Cardiac fibroblast (primary cell): ENCODE measurements at places on chromosomes 2 and 18.

GRCh38 chr18:57561728-57562423 is 24.6 kb downstream of the FECH start:
- DNase-seq: peak; percentile 73

DNA sequence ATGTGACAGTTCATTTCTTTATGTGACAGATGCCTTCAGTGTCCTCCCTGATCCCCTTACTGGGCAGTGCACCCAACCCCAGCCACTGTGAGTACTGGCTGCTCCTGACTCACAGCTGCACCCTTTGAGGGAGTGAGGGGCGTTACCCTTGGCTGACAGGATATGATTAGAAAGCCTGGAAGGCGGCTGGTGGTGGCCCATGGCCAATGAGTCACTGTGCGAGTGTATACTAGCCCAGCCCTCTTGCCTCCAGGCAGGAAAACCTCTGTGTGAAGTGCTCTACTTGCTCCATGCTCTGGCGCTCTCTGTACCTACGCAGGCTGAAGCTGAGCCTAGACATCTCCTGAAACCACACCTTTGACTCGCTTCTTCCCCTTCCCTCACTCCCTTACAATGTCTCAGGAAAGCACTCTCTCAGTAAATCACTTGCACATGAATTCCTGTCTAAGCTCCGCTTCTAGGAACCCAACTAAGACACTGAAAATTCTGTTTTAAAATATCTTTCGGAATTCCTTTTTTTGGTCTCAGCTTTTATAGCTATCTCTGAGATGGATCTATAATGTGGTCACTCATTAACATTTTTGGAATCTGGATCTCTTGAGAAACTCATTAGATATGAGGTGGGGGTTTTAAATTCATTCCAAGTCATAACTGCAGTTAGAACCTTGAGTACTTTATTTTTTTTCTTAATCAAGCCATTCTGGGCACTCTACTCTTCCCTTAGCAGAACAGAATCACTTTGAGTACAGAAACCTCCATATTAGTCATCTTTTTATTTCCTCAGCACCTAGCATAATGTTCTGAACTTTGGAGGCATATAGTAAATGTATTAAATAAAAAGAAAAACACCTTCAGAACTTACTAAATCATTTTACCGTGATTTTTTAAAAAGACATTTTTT is 25.3 kb upstream of the STAM2 start:
- peak; percentile 92 for DNase-seq

DNA sequence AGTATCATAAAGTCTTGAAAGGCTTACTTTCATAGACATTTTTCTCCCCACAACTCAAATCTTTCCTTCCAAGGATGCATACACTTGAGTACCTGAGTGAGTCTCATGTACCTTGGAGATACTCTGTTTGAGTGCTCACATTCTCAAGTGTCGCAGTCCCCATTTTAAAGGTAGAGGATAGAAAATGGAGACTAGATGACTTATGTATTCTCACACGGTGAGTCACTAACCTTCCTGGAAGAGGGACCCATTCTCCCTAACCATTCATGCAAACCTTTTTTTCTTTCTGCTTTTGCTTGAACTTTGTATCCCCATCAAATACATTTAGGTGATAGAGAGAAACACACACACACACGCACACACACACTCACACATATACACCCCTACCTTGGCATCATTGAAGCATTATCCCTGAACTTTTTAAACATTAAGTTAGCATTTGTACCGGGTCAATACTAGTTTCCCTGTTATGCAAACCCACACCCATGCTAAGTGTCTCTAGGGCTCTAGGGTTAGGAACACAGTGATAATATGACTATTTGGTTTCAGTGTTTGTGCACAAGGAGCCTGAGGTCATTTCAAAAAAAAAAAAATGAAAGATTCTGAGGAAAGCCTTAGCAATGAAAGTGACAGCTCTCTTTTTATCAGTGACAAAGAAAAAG is 236.2 kb downstream of the IKZF2 start:
- DNase-seq: no peak

- DNase-seq: peak; percentile 35
These were observed 906 bp downstream of the IKZF2 start for GRCh38 chr2:213150315-213151097.

GRCh38 chr18:40985436-40985835 is 969.6 kb upstream of the PIK3C3 start:
- no peak for DNase-seq

DNA sequence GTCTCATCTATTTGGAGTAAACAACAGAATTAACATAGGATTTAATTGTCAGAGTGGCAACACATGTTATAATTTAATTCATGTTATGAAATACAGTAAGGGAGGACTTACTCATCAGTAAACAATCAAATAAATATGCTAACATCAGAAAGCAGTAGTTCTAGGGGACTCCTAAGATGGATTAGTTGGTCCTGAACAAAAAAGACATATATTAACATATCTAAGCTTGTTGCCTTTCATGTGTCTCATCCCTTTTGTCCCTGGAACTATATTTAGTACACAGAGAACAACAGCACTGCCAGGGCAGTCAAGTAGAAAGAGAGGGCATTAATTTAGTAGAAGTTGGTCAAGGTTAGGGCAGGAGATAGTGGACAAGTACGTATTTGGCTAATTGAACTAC is 117.8 kb upstream of the FZD5 start:
- no peak for DNase-seq

- no peak for DNase-seq
These were observed 36.9 kb upstream of the FZD7 start for GRCh38 chr2:201996679-201997314.

DNA sequence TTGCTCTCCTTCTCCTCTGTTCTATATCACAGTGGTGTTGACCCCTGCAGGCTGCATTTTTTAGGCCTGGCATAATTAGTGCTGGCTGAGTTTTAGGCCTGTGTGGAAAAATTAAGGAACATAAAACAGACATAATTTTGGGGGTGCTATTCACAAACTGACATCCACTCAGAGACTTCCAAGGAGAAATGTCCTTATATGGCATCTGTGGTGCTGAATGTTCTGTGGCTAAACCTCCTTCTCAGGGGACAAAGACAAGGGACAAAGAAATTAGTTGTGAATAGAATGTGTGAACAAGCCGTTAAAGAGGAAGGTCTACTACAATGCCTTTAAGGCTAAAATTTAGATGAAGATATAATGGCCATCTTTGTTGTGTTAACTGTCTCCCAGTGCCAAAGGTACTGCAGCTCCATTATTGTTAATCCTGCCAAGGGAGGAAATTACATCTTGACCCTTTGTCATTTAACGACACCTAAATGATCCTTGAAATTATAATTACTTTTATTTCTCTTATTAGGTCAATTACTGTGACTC is 870.0 kb upstream of the CHAC2 start:
- no peak for DNase-seq

DNA sequence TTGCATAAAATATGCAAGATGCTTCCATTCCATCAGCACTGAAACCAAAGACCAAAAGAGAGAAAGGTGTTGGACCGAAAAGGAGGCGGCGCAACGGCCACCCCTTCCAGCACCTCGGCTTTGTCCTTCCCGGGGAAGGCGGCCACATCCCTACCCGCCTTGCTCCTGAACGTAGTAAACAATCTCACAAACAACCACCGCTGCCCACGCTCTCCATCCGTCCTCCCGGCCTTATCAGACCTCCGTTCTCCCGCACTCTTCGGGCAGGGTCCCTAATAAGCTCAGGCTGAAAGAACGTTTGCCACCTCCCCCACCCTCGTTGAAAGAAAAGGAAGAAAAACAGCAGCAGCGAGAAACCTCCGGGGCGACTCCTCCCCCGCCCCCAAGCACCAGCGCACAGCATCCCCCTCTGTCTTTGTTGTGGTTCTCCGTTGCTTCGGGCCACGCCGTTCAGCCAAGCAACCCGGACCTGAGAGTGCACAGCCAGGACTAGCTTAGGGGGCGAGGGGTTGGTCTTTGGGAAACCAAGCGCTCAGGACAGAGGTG is 4.4 kb downstream of the EVX2 start:
- no peak for DNase-seq

GRCh38 chr2:133486771-133487191 is 81.5 kb downstream of the NCKAP5 start:
- peak; percentile 32 for DNase-seq

- no peak for DNase-seq
These were observed 645.5 kb upstream of the ID2 start for GRCh38 chr2:8036366-8036765.

DNA sequence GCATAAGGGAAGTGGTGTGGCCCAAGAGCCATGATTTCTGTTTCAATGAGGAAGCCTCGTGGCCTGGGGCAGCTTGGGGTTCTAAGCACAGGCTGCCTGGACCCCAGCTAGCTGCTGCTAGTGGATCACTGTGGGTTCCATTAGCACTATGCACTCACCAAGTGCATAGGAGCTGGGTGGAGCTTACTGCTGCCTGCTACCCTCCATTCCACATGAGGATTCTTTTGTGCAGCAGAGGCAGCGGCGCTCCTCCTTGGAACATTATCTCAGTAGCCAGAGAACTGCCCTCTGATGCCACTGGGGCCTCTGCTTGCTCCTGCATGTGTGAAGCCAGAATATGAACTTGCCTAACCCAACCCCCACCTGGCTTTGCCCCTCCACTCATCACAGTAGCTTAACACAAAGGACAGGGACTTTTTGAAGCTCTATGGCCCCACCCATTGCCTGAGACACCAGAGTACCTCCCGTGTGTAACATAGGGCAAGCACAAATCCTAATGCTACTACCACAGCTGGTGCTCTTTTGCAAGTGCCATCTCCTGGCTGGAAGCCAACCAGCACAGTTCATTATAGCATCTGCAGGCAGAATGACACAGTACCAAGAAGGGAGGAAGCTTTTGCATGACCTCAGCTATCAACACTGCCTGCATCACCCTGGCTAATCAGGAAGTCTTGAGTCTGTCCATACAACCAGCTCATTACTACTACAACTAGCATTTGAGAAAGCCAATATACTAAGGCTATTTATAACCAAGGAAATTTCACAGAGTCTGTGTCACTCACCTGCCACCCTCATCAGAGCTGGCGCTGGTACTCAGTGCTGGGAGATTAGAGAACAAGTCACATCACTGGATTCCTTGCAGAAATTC is 297.0 kb upstream of the GULP1 start:
- DNase-seq: peak; percentile 10

GRCh38 chr2:106270471-106270891 is 76.4 kb upstream of the UXS1 start:
- no peak for DNase-seq

DNA sequence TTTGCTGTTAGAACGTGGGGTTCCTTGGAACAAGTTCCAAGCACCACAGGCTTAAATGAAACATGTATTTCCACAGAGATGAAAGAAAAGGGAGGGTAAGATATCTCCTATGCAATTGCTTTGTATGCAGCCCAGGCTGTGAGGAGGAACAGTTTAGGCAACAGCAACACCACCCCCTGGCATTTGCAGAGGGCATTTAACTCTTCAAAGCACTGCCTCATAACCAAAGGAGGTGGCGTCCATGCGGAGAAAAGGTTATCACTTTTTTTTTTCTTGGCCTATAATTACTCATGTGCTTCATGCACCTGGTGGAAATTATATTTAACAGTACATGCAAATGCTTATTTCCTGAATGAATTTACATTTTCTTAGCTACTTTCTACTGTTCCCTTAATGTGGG is 286.0 kb downstream of the LPIN1 start:
- no peak for DNase-seq

DNA sequence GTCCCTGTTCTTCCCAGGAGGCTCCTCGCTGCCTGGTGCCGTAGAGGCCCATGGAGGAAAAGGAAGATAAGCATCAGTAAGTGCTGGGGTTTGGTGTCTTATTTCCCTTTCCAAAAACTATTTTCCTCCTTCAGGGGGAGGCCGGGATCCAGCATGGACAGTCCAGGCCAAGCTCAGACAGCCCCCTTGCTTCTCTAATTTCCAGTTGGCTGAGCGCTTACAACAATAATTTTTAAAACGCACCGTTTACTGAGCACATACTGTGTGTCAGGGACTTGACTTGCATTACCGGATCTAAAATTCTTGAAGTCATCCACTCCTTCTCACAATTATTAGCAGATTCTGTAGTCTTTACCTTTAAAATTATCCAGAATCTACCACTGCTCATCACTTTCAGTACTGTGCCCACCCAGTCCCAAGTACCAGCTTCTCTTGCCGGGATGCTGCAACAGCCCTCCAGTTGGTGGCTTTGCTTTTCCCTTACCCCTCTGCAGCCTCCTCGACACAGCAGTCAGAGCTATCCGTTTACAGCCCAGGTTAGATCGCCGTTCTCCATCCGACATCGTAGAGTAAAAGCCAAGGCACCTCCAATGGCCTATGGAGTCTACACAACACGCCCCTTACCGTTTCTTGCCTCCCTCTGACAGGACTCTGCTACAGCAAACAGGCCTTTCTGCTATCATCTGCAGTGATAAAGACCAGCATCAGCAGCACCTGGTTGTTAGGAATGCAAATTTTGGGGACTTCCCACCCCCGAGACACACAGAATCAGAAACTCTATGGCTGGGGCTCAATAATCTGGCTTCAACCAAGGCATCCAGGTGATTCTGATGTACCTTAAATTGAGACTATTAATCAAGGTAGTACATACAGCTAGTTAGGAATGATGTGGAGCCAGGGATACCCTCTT is 75.2 kb upstream of the TSPYL6 start:
- no peak for DNase-seq

- no peak for DNase-seq
These were observed 22.5 kb downstream of the LPIN1 start for GRCh38 chr2:11768946-11769345.

GRCh38 chr2:45283764-45284620 is 274.7 kb upstream of the SIX2 start:
- DNase-seq: peak; percentile 86

- DNase-seq: peak; percentile 11
These were observed 646 bp downstream of the ALS2 start for GRCh38 chr2:201779901-201780673.

DNA sequence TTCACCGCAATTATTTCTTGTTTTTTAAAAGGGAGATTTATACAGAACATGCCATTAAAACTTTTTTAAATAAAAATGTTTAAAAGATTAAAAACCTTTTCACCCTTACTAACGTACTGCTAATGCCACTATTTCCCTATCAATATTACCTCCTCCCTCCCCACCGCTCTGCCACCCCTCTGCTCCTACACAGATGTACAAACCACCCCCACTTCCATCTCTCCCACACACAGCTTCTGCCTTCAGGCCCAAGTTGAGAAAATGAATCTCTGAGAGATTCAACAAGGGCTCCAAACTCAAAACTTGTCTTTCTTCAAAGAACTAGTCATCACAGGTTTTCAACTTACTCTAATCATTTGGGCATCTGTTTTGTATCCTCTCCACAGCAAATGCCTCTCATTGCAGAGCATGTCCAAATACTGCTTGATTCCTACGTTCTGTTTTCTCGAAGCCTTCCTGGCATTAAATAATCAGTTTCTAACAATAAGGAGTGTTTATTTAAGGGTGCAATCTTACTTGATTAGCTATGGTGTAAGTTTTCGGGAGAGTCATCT is 32.1 kb downstream of the FARSB start:
- DNase-seq: no peak

DNA sequence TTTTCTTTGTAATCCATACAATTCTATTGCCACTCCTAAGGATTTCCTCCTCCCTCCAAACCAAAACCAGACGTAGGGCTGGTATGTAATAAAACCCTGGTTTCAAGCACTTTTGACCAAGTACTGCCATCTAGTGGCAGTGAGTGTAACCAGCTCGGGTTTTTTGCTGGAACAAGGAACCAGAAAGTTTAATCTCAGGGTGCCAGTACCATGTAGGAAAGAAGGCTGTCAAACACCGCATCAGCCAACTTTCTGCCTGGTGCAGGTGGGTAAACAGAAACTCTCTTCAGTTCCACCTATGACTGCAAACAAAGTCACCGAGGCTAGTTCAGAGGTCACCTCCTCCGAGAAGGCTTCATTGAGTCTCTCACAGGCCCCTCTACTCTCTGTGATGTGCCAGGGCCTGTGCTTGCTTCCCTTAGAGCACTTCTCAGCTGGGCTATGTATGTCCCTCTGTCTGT is 10.2 kb upstream of the THNSL2 start:
- peak; percentile 79 for DNase-seq

- DNase-seq: no peak
These were observed 49.1 kb downstream of the CAB39 start for GRCh38 chr2:230761704-230762103.
